Foreskin melanocyte (primary cell): ENCODE measurements at places on chromosomes 7 and 10.

GRCh38 chr10:78853864-78854263 lies 214.9 kb upstream of the ZMIZ1 start:
- no peak for DNase-seq

- DNase-seq = no peak
Measured at GRCh38 chr7:35768346-35768745, 32.5 kb upstream of the SEPTIN7 start.

DNA sequence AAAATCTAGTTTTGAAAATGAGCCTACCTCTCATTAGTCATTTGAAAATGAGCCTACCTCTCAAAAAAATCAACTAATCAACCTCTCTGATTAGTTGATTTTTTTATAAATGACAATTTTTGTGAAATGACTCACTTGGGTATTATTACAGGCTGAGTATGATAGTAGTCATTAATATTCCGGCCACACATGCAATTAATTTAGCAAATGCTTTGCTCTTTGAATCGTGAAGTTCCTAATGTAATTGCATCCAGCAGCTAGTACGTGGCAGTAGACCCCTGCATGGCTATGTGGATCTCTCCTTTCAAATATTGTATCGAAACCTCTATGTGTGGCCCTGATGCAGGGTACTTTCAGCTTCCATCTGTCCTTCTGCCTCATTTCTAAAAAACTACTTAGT lies 245.9 kb upstream of the PHYHIPL start:
- no peak for DNase-seq

DNA sequence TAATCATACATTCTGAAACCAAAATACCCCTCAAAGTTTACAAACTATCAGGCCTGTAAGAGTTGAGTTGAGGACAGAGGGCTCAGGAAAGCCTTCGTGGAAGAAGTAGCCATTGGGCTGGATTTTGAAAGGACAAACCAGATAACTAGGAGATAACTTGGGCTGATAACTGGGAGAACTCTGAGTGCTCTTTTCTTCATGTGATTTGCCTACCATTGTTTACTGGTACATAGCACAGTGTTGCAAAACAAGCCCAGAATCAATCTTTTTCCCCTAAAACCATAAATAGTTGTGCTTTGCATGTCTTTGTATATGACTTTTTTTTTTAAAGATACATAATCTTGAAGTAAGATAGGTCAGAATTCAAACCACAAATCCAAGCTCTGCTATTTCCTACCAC lies 106.7 kb upstream of the ITGB1 start:
- no peak for DNase-seq

DNA sequence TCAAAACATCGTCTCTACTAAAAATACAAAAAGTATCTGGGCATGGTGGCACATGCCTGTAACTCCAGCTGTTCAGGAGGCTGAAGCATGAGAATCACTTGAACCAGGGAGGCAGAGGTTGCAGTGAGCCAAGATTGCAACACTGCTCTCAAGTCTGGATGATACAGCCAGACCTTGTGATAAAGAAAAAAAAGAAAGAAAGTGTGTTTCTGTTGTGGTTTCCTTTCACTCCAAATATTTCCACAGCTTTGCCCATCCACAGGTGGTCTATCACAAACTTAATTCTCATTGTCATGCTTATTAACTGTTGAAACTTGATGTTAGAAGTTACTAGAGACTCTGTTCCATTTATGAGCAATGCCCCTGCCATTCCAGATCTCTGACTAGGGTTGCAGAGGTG lies 316.0 kb upstream of the SEMA3C start:
- no peak for DNase-seq

GRCh38 chr10:80502621-80503583 lies 34.8 kb upstream of the SH2D4B start:
- DNase-seq = no peak

- DNase-seq = no peak
Measured at GRCh38 chr10:92131275-92131820, 159.5 kb downstream of the CPEB3 start.

DNA sequence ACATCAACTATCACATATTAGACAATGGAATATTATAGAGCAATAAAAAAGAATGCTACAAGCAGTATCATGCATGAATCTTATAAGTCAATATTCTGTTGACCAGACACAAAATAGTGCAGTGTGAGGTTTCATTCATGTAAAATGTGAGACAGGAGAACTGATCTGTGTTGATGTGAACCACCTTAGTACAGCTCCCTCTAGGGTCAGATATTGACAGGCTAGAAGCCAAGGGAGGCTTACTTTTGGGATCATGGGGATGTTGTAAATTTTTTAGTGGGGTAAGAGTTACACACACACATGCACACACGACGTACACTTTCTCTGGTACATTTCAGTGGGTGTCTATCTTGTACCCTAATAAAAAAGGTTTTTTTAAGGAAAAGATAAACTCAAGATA lies 231.6 kb upstream of the FOXK1 start:
- no peak for DNase-seq

DNA sequence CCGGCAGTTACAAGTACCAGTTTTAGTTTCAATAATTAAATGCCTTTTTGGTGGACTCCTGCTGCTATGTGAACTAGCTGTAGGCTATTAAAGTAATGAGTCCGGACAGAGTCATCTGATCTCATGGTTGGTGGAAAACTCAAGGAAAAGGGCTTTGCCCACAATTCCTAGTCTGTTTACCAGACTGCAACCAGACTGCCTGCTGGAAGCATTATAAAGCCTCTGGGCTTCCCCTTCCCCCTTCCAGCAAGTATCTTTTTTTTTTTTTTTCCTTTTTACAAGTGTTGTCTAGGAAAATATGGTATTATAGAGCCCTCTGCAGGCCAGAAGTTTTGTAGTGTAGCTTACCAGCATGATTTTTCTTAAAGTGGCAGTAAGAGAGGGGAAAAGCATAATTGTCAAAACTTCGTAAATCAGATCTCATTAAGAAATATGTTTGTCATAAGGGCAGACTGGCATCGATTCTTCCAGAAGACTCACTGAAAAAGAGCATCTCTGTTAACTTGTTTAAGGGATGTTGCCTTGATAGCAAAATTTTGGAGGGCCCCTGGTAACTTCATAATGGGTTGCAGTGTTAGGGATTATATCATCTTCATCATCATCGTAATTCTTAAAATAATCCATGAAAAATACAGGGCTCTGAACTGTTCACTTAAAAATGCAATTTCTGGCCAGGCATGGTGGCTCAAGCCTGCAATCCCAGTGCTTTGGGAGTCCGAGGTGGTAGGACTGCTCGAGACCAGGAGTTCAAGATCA lies 181.3 kb downstream of the TAX1BP1 start:
- peak; percentile 96 for DNase-seq

- no peak for DNase-seq
Measured at GRCh38 chr10:28171468-28172222, 131.2 kb downstream of the MPP7 start.

GRCh38 chr7:94178230-94178629 lies 174.1 kb upstream of the BET1 start:
- DNase-seq = no peak

GRCh38 chr7:22702516-22702915 lies 24.5 kb upstream of the IL6 start:
- no peak for DNase-seq

DNA sequence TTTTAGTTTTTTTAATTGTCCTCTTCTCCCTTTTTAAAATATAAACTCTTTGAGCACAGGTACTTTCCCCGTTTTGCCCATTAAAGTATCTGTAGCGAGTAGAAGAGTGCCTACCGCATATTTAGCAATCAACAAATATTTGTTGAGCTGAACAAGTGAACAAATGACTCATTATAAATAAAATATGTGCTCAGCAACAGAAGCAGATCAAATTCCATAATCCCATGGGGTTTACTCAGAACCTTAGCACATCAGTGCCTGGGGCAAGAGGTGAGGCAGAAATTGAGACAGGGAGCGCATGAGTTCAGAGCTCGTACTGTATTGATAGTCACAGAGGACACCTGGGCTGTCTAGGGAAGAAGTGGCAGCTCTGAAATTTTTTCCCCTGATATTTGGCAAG lies 161.0 kb downstream of the SEM1 start:
- no peak for DNase-seq

- DNase-seq = no peak
Measured at GRCh38 chr10:52814506-52814905, 41.9 kb upstream of the MBL2 start.

GRCh38 chr7:4715410-4715776 lies 33.3 kb downstream of the FOXK1 start:
- DNase-seq = no peak

GRCh38 chr7:133489906-133490305 lies 237.0 kb downstream of the EXOC4 start:
- DNase-seq = no peak

DNA sequence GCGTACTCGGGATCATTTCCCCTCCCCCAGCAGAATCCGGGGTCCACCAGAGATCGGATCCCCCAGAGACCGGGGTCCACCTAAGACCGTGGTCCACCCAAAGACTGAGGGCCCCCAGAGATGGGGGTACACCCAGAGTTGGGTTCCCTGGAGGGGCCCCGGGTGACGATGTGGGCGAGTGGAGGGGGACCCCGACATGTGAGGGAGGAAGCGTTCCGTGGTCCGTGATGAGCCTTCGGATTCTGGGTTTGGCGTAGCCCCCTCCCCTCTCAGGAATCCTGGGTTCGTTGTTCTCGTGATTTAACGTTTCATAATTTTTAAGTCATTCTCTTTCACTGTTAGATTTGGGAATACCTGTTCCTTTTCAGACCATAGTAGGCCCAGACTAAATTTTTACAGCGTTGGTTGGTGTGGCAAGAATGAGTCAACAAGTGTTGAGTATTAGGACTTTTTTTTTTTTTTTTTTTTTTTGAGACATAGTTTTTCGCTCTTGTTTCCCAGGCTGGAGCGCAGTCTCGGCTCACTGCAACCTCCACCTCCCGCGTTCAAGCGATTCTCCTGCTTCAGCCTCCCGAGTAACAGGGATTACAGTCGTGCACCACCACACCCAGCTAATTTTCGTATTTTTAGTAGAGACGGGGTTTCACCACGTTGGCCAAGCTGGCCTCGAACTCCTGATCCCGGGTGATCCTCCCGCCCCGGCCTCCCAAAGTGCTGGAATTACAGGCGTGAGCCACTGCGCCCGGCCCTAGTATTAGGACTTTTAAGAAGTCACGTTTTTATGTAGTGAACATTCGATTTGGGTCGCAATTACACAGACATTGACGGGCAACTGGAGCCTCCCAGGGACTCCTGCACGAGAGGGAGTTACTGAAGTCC lies 672 bp downstream of the GTPBP4 start:
- no peak for DNase-seq

GRCh38 chr10:124612611-124613498 lies 131.3 kb downstream of the FAM53B start:
- DNase-seq = no peak

DNA sequence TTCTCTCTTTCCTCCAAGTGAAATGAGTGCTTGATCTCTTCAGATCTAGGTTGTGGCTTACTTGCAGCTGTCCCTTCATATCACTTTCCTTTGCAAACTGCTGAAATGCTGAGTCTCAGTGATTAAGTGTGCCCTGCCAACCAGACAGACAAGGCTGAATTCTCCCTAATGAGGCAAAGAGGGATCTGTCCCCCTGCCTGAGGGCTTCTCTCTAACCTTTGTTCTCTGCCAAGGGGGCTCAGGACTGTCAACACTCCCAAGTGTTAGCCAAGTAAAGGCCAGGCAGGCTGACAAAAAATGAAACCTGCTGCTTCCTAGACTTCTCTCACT lies at the start of gene MSS51:
MSS51 (minus strand) TSS at position 24 of the 330 bp plus-strand sequence. CDS start 5,277 bp downstream, outside the sequence.
- DNase-seq = no peak

DNA sequence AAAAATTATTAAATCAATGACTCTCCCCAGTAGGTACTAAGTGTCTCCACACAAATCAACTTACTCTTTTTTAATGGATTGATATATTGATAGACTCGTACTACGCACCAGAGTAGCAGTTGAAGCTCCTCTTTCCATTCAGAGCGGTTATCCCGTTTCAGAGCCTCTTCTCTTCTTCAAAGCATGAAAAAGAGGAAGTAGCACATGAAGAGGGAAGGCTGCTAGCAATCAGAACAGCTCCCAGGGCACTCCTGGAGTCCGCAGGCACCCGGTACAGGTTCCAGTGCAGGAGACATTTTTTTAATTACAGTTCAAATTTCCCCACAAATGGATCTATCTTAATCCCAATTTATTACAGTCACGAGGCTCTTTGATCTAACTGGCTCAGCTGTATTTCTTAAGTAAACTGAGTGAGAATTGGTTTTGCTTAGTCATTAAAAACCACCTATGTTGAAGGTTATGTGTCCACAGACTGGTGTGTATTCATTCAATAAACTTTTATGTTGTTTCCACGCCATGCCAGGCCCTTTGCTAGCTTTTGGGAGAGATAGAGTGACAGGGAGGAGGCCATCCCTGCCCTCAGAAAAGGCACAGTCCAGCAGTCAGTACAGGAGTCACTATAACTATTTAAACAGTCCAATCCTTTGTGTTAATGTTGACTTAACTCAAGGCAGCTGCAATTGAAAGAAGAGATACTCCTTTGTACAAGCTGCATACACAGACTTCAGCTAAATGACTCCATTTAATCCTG lies 32.1 kb upstream of the CALN1 start:
- peak; percentile 7 for DNase-seq

- DNase-seq = no peak
Measured at GRCh38 chr10:124251317-124252065, 158.1 kb upstream of the CHST15 start.

- peak; percentile 78 for DNase-seq
Measured at GRCh38 chr7:30800785-30801252, 29.6 kb downstream of the MINDY4 start.

DNA sequence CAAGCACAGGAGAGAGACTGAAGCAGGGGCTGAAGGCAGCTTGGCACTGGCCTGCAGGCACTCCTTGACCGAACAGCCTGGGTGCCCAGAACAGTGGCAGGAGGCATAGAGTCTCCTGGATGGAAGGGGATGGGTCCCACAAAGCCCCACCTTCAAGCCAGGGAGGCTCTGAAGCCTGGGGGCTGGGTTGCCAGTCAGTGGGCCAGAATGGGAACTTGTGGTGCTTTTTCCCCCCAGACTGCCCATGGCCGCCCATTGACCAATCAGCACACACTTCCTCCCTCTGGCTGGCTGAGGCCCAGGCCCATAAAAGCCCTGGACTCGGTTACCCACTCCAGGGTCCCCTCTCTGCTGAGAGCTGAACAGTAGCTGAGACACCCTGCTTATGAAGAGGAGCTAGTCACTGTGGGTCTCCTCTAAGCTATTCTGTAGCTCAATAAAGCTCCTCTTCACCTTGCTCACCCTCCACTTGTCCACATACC lies 109.6 kb downstream of the ELAPOR2 start:
- no peak for DNase-seq

GRCh38 chr10:28541717-28542365 lies 8.9 kb downstream of the WAC start:
- no peak for DNase-seq

DNA sequence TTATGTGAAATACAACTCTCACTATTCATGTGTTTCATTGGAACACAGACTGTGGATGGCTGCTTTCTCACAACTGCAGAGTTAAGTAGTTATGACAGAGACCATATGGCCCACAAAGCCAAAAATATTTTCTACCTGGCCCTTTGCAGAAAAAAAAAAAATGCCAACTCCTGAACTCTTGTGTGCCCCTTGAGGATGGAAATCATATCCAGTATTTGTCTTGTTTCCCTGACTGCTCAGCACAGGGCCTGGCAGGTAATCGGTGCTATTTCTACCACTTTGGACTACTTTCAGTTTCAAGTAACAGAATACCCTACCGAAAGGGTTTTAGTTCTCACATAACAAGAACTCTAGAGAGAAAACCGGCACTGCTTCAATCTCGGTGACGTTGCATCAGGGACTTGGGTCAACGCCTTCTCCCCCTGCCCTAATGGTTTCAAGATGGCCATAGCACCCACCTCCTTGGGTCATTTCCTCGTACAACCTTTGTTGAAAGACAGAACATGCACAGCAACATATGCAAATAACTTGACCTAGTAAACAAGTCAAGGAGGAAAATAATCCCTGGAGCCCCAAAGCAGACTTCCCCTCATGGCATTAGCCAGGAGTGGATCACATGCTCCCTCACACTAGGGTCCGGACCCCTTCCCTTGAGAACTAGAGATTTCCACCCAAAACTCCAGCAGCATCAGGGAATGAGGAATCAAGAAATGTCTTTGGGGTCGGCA lies 11.8 kb upstream of the GPNMB start:
- DNase-seq = no peak
